T-helper 17 cell (primary cell): ENCODE measurements at places on chromosomes 11 and 22.

DNA sequence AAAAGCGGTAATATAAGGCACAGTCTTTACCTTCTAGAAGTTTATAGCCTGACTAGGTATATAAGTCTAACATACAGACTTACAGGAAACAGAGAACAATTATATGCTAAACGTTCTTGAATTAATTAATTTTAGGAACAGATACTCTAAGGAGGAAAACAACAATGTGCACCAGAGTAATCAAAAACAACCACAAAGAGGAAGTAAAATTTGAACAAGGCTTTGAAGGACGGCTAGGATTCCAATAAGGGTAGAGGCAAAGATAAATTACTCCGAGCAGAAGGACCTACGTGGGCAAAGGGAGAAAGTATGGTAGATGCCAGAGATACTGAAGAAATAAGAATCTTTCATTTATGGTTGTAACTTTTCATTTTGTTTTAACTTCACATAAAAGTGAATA, 54.4 kb downstream of the ENTHD1 start:
- no peak for DNase-seq

GRCh38 chr11:2870969-2871680, 14.4 kb downstream of the CDKN1C start:
- DNase-seq, result no peak

- no peak for DNase-seq
Measured at GRCh38 chr22:50567721-50568252, 5.1 kb upstream of the SYCE3 start.

GRCh38 chr11:71934213-71934612, 5.4 kb downstream of the RNF121 start:
- no peak for DNase-seq

- DNase-seq, result no peak
Measured at GRCh38 chr22:37822079-37822833, 926 bp upstream of the GALR3 start.

GRCh38 chr11:18468961-18469360, 13.3 kb downstream of the LDHAL6A start:
- no peak for DNase-seq

DNA sequence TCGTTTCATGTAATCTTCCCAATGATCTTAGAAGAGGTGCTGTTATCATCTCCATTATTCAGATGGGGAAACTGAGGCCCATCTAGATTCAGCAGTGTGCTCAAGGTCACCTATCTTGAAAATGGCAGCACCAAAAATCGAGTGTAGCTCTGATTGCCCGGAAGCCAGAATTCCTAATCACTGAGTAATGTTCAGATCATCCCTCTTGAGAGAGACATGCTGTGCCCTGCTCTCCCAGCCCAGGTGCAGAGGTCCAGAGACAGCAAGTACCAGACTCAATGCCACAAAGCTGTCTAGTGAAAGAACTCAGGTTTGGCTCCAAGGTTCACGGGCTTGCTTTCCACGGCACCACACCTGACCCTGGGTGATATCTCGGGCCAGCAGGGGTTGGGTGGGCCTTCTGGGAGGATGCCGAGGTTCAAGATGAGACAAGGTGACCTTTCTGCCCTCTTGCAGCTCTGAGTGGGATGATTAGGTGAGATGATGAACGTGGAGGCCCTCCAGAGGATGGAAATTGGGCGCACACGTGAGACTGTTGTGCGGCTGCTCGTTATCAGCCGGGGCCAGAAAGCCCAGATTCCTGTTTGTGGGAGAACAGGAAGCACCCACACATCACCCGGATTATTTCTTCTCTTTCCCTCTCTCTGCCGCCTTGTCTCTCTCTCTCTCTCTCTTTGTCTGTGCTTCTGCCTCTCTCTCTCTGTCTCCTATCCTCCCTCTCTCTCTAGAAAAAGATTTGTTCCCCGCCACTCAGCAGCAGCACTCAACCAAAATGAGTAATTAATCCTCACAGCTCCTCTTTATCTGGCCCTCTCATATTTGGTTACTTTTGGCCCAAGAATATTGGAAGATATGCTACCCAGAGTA, 19.0 kb upstream of the RASD2 start:
- DNase-seq, result no peak

- no peak for DNase-seq
Measured at GRCh38 chr11:12813371-12814225, 139.4 kb downstream of the TEAD1 start.
